ENCODE measurements at places on chromosomes 11 and 22. TPM values are rescaled to one million over a fixed set of nuclear protein-coding genes. Genes with fewer than 3 reads are reported as not detected.

- no peaks in the 10 kb centered on the region for H3K36me3 ChIP-seq
- no peak overlapping the region for H3K4me3 ChIP-seq
- no peaks in the 10 kb centered on the region for H3K4me1 ChIP-seq
These were observed 84.5 kb downstream of the CACNA1I start for GRCh38 chr22:39655004-39655579.

- DNase-seq: no peak
- H3K36me3 ChIP-seq: peaks cover 2% of the 10 kb centered on the region
- no peak overlapping the region for H3K27ac ChIP-seq
- no peak overlapping the region for H3K4me3 ChIP-seq
- peaks cover 3% of the 10 kb centered on the region for H3K4me1 ChIP-seq
These were observed 12.3 kb downstream of the TNRC6B start for GRCh38 chr22:40189997-40190396.

FERMT3 gene
- total RNA-seq: 194 TPM

CHRM1 gene
- total RNA-seq: not detected

NCAM1 gene
- 208 TPM for total RNA-seq

GRCh38 chr11:61598886-61599868 is 18.3 kb upstream of the SYT7 start:
- no peak overlapping the region for H3K27ac ChIP-seq
- H3K4me1 ChIP-seq: no peaks in the 10 kb centered on the region
- no peak for DNase-seq
- no peaks in the 10 kb centered on the region for H3K36me3 ChIP-seq
- no peaks in the 10 kb centered on the region for H3K27me3 ChIP-seq

DNA sequence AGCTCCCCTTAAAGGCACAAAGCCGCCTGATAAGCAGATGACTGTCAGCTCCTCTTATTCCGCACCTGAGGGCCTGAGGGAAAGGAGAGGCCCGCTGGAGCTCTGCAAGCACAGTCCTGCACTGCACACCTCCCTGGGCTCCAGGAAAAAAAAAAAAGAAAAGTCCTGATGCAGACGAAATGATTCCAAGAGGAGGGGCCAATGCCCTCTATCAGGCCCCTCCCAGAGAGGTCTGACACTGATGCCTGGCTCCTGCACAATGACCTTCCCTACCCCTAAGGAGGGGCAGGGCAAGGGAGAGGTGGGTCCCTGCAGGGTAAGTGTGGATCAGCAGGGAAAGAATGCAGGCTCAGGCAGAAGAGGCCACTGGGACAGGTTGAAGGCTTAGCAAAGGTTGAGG is 572.7 kb downstream of the SOX6 start:
- H3K4me1 ChIP-seq: no peaks in the 10 kb centered on the region
- no peaks in the 10 kb centered on the region for H3K36me3 ChIP-seq
- no peak overlapping the region for H3K27ac ChIP-seq
- no peak overlapping the region for H3K4me3 ChIP-seq

- no peak overlapping the region for H3K4me3 ChIP-seq
- peaks cover 52% of the 10 kb centered on the region for H3K36me3 ChIP-seq
- no peaks in the 10 kb centered on the region for H3K27me3 ChIP-seq
- H3K27ac ChIP-seq: no peak overlapping the region
These were observed 73.0 kb upstream of the ADSL start for GRCh38 chr22:40273319-40273718.

DNA sequence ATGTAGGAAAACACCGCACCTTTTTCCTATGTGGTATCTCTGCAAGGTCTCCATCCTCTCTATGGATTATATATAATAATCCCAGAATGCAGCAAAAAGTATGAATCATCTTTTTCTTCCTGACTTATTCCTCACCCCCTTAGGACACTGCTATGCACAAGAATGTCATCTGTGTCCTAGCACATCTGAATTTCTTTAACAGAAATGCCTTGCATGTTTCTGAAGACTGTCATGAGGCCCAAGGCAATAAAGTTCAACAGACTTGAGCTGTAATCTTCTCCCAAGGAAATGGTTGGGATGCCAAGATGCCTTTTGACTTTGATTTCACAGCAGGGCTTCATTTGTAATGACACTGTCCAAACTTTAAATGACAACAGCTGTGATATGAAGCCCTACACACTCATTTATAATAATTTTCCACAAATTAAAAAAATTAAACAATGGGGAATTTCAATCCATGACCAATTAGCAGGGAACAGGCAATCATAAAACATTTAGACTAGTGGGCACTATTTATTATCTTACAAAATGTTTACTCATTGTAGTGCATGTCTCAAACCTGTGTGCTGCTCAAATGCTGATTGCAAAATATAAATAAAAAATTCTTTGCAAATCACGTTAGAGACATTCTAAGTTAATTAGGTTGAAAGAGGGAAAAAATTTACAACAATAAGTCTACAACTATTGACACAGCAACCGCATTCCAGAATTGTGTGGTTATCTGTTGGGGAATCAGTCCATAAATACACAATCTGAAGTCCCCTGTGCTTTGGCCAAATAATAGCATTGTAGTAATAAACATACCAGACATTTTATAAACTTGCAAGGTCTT is 242.3 kb downstream of the SWAP70 start:
- DNase-seq: no peak
- H3K27me3 ChIP-seq: no peaks in the 10 kb centered on the region
- H3K36me3 ChIP-seq: no peaks in the 10 kb centered on the region
- no peak overlapping the region for H3K27ac ChIP-seq

DYNC2H1 gene
- 4.1 TPM for total RNA-seq

DNA sequence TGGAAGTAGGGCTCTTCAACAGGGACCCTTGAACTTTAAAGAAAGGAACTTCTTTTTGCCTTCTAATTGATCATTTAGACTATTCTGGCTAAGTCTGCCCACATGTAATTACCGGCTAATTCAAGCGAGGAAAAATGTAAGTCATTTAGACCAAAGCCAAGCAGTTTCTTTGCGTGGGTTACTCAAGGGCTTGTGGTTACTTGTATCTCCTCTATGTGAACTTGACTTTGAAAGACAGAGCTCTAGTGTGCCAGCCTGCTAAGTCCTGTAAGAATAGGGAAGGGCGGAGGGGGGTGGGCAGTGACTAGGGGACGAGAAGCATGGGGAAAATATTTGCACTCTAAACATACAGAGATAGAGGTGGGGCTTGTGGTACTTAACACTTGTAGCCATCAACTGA is 145.2 kb upstream of the TEAD1 start:
- no peak overlapping the region for H3K4me3 ChIP-seq
- no peak overlapping the region for H3K27ac ChIP-seq
- no peaks in the 10 kb centered on the region for H3K27me3 ChIP-seq
- H3K4me1 ChIP-seq: no peaks in the 10 kb centered on the region
- no peak for DNase-seq

GRCh38 chr11:13328286-13328685 is 50.7 kb downstream of the BMAL1 start:
- H3K4me3 ChIP-seq: no peak overlapping the region
- peaks cover 33% of the 10 kb centered on the region for H3K4me1 ChIP-seq
- H3K27ac ChIP-seq: no peak overlapping the region
- peaks cover 21% of the 10 kb centered on the region for H3K36me3 ChIP-seq
- DNase-seq: no peak

Measured in natural killer cell (primary cell).